ENCODE measurements at places on chromosomes 5 and 9.

GRCh38 chr5:167754501-167755021 lies 536.9 kb upstream of the WWC1 start:
- peak; percentile 20 for DNase-seq

GRCh38 chr5:32446630-32447029 lies 2.1 kb upstream of the ZFR start:
- no peak for DNase-seq

DNA sequence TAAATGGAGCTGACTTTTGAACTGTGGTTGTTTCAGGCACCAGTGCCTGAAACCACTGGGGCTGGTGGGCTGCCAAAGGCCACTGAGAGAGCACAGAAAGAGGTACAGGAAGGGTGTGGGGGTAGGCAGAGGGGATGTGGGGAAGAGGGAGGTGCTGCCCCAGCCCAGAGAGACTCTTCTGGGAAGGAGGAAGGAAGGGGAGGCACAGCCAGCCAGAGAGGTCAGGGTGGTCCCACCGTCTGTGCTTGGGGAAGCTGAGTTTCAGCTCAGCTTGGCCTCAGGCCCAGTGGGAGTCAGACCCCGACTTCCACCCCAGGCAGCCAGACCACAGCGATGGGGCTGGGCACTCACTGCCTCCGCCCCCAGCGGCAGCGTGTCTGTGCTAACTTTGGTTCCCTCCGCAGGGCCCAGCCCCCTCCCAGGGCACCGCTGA lies 8.6 kb upstream of the PHYKPL start:
- no peak for DNase-seq

DNA sequence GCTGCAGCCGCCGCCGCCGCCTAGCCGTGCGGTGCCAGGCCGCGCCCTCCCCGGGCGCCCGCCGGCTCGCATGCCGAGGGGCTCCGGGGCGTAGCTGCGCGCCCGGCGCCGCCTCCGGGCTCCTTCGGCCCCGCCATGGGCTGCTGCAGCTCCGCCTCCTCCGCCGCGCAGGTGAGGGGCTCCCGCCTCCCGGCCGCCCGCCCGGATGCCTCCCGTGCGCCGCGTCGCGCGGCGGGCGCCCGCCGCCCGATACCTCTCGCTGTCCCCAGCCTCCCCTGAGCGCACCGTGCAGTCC lies 230 bp downstream of the SLC44A1 start:
- DNase-seq: no peak

DNA sequence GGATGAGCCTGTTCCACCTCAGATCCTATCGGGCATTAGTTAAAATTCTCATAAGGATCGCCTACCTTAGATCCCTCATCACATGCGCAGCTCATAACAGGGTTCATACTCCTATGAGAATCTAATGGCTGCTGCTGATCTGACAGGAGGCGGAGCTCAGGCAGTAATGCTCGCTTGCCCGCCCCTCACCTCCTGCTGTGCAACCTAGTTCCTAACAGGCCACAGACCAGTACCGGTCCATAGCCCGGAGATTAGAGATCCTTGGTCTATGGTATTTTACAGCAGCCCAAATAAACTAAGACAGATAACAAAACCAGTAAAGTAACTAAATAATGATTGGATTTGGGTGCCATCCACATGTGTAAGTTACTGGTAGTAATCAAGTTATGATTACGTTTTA lies 17.5 kb downstream of the GOLPH3 start:
- no peak for DNase-seq
